Fibroblast of skin of back (primary cell): ENCODE measurements at places on chromosomes 2 and 18.

DNA sequence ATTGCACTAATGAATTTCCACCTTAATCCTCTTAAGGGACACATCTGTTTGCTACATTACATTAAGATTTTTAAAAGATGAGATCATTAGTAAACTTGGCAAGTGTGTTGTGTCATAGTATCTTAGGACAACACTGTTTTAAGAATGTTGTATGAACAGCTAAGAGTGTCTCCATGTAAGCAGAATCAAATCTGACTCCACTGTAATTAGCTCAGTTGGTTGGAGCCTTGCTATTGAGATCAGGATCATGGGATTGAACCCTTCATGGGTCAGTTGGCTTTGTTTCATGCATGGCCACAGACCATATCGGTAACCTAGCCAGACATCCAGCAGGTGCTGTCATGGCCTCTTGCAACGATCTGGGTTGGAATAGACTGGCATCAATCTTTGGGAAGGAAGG is 5.2 kb downstream of the FHOD3 start:
- DNase-seq: peak; percentile 21

- DNase-seq: no peak
Observed at GRCh38 chr2:143501106-143501676, 372.0 kb downstream of the ARHGAP15 start.

GRCh38 chr18:10386956-10387355 is 67.5 kb upstream of the APCDD1 start:
- DNase-seq: peak; percentile 8

GRCh38 chr2:101150306-101151145 is 656 bp downstream of the TBC1D8 start:
- no peak for DNase-seq

DNA sequence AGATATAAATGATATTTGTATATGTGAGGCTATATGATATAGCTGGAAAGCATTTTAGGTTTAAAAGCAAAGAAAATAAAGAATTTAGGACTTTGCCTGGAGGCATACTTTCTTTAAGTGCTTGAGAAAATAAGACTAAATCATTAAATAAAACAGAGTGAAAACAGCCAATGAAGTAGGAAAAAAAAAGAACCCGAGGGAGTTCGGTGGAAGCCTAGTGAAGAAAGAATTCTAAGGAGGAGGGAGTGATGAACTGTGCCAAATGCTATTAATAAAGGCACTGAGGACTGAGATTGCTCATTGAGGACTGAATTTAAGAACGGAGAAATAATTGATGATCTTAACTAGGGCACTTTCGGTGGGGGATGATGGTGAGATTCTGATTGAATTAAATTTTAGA is 573.5 kb downstream of the DSC3 start:
- DNase-seq: no peak

DNA sequence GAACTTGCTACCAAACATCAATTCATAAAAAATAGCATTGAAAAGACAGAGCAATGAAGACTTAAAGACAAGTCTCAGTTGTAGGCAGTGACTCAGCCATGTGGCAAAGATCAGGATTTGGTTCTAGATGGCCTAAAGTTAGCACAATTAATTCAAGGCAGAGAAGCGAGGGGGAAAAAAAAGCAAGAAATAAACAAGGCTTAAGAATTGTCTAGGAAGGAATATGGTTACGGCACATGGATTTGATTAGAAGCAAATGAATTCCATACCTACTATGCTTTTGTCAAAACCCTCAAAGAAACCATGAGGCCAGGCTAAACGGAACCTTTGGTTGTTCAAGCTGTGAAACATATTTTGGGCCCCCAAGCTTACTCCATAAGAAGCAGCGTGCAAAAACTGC is 362.2 kb upstream of the KCNH7 start:
- peak; percentile 13 for DNase-seq

- no peak for DNase-seq
Observed at GRCh38 chr2:240368781-240369331, 66.6 kb upstream of the GPC1 start.

DNA sequence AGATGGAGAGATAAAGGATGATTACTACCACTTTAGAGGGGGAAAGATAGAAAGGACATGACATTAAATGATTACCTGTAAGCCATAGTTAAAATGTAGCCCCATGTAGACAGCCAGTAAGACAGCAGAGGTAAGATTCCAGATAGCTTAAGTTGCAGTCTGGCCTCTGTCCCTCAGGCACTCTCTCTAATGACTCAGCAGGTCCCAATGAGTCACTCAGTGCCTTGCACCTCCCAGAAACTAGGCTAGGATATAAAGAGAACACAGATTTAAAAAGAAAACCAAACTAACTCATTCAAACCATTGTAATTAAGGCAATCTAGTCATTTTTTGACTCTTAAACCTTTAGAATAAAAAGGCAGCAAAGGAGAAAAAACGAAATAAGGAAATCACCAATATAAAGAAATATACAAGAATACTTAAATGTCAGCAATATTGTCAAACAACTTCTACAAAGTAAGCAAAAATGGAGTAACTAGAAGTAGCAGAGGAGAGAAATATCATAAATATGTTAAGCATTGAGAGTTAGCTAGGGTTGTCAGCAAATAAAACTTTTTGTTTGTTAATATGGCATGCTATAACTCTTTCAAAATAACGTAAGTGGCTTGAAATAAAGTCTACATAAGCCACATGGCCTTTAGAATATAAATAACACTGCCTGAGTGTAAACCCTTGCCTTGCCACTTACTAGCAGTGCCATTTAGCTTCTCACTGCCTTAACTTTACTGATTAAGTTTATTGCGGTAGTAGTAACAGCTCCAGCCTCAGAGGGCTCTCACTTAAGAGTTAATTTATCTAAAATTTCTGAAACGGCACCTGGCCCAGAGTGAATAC is 48.5 kb downstream of the SOCS6 start:
- peak; percentile 92 for DNase-seq

DNA sequence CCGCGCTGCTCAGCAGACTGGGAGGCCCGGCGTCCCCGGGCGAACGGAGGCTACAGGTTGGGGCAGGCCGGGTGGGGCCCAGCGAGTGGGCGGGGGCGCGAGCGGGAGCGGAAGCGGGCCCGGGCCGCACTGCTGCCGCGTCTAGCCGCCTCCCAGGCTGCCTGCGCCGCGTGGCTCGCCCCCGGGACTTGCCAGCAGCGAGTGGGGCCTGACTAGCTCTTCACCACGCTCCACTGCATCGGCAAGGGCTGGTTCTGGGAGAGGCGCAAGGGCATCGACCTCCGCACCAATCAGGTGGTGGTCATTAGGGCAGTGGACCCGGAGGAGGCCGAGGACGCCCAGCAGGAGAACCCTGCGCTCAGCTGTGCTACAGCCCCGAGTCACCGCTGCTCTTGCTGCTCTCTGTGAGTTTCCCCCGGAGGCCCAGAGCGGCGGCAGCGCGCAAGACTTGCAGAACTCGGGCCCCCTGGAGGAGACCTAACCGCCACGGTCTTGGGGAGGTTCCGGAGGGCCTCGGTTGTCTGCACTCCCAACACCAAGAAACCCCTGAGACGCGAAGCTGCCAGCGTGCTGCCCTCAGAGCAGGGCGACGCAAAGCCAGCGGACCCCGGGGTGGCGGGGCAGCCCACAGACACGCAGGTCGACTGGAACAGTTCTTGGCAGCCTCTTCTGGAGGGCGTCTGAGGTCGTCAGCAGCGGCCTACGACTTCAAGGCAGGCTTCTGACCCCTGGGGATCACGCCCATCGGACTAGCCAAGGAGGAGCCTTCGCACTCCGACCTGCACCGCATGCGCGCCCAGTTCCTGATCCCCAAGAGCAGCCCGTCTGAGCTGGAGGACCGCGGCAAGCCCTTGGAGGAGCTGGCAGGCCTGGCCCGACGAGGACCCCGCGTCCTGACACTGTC is 27.2 kb upstream of the PTPN2 start:
- no peak for DNase-seq

DNA sequence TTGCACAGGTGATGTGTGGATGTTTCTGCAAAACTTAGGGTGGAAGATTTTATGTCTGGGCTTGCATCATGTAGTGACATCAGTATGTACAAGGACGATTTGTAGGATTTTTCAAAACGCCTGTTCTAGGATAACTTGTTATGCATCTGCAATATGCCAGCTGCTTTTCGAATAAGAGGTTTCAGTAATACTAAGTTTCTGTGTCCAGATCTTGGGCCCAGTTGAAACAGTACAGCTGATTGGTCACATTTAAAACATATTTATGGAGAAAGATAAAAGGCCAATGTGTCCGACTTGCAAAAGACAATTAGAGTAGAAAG is 1.2 kb downstream of the PTPN4 start:
- peak; percentile 16 for DNase-seq
